ENCODE measurements at places on chromosomes 5 and 9. TPM values are rescaled to one million over a fixed set of nuclear protein-coding genes. Genes with fewer than 3 reads are reported as not detected.

Gene DMRT3
- total RNA-seq = not detected

Gene BNC2
- total RNA-seq = not detected

Gene TTF1
- total RNA-seq = 31.0 TPM

Gene NR2F1
- total RNA-seq = not detected

Gene MAP3K1
- 20.5 TPM for total RNA-seq

Gene PRRX2
- total RNA-seq = 0.86 TPM

Gene NEK6
- 18.8 TPM for total RNA-seq

Gene IL7R
- total RNA-seq = 163 TPM

Gene C9orf50
- not detected for total RNA-seq

Gene ZNG1A
- total RNA-seq = 36.8 TPM

All from activated CD4-positive, alpha-beta memory T cell treated with anti-CD3 and anti-CD28 coated beads for 36 hours (primary cell).